Gastrocnemius medialis (tissue), 4 donors: ENCODE measurements at places on chromosomes 5 and 9.

GRCh38 chr9:2817999-2818803 is 25.7 kb downstream of the PUM3 start:
- DNase-seq = no peak

- no peak for DNase-seq
These were observed 335.6 kb downstream of the ZNF608 start for GRCh38 chr5:124410539-124411488.

GRCh38 chr9:21852754-21853153 is 50.3 kb downstream of the MTAP start:
- no peak for DNase-seq

GRCh38 chr9:35453786-35454185 is 36.1 kb upstream of the RUSC2 start:
- no peak for DNase-seq

DNA sequence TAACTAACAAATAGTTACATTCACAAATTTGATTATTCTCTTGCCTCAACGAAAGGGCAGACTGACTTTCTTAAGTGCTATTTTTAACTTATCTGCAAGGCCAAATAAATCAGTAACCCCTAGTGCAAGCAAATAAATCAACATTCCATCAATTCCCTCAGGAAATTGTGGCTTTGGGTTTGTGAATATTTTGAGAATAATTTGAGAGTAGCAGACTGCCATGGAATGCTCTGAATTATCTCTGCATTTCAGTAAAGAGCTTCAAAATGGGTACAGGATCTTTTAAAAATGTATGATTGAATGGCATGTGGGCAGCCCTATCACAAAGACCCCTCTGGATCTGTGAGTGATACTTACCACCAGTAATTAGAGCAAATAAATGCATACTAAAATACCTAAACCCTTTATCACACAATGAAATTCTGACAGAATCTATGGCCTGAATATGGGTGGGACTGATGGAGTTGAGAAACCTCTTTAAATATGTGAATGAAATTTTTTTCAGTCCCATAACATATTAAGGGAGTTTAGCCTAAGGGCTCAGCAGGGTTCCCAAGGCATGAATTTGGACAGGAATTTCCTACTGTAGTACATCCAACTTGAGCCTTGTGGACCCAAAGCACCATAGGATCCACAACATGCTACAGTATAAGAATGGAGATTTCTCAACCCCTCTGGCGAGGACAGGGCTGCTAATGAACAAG is 92.5 kb upstream of the ITGA2 start:
- no peak for DNase-seq

GRCh38 chr9:110101531-110102161 is 106.3 kb downstream of the C9orf152 start:
- DNase-seq = no peak

DNA sequence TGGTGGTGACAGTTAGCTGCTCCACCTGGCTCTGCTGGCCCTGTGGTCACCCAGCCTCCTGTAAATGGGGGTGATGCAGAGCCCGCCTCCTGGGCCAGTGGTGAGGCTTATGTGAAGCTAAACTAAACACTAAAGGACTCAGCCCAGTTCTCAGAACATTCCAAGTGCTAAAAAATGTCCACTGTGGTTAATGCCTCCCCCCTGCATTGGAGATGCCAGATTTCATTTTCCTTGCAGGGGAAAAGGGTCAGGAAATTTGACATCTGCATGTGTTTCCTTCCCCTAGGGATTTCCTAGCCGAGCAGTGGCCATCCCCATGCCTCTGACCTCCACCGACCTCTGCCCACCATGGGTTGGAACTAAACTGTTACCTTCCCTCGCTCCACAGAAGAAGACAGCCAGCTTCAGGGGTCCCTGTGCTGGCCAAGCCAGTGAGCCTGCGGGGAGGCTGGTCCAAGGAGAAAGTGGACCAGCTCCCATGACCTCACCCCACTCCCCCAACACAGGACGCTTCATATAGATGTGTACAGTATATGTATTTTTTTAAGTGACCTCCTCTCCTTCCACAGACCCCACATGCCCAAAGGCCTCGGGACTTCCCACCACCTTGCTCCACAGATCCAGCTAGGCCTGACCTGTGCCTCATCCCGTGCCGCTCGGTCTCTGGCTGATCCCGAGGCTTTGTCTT is 13.0 kb downstream of the CD74 start:
- DNase-seq = no peak

DNA sequence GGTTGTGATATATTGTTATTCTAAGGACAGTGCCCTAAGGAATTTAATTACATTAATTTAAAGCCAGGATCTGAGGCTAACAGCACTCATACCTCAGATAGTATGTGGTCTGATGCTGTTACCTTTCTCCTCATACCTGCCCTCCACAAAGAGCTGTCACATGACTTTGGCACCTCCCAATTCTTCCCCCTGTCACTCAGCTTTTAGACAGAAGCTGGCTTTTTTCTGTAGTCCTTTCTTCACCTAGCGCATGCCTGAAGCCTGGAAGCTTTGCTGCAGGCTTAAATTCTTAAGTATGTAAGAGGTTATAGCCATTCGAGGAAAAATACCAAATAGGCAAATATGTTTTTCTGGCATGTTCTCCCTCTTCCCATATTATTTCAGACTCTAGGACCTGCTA is 61.0 kb upstream of the ADAMTS19 start:
- no peak for DNase-seq

DNA sequence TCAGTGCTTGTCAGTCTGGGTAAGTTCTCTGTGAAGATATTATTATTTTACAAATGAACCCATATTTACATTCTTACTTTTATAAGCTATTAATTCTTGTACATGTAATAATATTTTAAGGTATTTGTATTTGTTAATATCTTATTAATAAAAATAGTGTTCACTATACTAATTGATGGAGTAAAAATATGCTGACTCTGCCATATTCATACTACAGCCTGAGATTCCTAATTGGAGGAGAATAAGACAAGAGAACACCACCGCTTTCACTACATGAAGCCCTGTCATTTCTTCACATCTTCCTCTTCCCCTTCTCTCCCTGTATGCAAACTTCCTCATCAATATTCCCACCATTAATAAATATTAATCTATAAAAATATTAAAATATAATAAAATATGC is 167.6 kb upstream of the TUSC1 start:
- no peak for DNase-seq

DNA sequence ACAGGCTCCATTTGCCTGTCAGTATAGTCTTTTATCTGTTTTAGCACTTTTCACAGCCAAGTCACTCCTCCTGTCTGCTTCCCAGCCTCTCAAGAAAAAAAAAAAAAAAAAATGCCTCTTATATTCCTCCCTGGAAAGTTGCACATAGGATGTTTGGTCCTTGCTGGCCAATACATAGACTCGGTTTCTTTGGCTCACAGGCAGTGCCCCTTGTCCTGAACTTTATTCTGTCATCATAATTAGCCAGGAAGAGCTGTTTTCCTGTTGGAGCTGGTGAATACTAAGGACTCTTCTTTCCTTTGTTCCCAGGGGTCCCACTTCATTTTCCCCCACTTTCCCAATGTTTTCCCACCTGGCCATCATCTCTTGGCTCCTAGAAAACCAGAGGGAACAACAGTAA is 191.2 kb downstream of the NR3C1 start:
- no peak for DNase-seq

- no peak for DNase-seq
These were observed 31.0 kb downstream of the RNF130 start for GRCh38 chr5:180040287-180041214.

DNA sequence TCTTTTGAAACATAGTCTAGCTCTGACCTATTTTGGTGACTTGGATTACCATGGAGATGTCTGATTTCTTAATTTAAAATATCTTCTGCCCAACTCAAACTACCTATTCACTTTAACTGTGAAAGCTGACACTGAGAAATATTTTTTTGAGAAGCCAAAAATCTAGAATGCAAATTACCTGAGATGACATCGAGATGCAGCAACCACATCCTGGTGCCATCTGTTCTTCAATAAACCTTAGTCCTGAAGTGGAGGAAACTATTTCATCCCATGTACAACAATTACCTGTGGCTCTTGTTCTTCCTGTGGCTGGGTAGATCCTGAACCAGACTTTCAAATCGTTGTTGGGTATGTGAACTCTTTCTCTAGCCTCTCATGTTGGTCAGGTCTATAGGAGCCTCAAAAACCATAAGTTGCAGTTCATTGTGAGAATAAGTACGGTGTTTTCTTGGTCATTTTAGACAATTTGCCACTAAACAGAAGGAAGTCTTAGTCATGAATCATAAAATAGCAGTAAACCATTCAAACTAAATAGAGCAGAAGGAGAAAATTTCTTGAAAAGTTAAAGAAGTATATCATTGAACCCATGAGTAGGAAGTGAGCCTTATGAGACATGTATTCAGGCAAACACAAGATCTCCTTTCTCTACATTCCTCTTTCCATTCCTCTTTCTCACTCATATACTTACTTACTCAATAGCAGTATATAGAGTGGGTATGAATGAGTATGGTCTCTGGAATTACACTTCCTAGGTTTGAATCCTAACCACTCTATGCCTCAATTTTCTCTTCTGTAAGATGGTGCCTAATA is 176.0 kb downstream of the HMHB1 start:
- DNase-seq = no peak

DNA sequence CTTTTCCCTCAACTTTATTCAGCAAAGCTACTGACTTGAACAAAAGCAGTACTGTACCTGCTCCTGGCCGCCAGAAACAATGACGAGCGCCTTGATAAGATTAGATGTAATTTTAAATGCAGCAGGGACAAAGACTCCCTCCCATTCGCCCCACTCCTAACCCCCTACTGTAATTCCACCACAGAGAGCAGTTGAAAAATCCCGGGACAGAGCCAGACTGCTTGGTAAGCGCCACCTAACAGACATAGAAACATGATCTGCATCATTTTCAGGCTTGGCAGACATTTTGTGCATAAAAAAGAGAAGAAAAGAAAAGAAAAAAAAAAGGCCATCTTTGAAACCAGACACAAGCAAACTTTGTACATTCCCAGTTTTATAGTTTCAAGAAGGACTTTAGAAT is 81.9 kb downstream of the ISL1 start:
- no peak for DNase-seq

DNA sequence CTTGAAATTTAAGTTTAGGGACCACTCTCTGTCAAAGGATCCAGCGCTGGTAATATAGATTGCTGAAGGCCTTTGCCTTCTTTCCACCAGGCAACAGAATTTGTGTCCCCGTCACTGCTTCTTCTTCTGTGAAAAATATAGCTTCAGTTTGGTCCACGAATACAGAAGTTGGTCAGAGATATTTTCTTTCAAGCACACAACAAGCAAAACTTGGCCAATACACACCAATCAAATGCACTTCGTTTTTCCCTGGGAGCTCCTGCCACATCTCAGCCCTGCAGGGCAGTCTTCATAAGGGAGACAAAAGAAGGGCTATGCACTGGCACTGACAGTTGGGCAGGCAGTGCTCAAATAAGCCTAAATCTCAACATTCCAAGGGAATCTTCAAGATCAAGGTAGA is 22.9 kb downstream of the HAVCR2 start:
- no peak for DNase-seq

- DNase-seq = no peak
These were observed 66.8 kb downstream of the AMBP start for GRCh38 chr9:114011313-114011712.

GRCh38 chr5:134503088-134503936 is 22.2 kb upstream of the JADE2 start:
- peak; percentile 70 for DNase-seq

DNA sequence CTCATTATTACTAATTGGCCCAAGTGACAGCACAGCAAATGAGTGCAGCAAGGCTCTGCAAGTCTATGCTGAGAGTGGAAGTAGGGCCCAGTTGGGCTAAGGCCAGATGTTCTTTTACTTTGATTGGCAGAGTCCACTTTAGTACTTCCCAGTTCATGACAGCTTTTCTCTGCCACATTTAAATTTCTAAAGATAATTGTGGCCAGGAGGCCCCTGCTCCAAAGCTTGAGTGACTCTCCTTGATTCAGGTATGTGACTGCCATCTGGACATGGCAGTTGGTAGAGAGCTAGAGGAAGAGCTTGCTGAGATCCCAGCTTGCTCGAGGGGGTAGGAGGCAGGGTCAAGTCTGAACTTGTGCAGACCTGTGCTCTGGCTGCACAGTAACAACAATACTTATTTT is 154.1 kb downstream of the CARTPT start:
- DNase-seq = no peak

DNA sequence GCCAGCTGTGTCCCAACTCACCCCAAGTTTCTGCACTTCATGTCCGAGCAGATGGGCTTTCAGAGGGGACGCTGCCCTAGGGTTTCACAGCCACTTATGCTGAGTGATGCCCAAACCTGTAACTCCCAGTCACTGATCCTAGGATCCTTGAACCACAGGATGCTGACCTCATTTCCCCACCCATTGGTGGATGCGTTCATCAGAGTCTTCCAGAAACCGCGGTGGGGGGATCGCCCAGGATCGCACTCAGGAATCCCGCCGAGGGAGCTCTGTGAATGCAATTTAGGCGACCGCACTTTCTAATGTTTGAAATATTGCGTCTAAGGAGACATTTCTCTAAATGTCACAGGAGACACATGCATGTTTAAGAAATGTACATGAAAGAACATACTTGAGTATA is 212.3 kb upstream of the IRX4 start:
- DNase-seq = no peak

DNA sequence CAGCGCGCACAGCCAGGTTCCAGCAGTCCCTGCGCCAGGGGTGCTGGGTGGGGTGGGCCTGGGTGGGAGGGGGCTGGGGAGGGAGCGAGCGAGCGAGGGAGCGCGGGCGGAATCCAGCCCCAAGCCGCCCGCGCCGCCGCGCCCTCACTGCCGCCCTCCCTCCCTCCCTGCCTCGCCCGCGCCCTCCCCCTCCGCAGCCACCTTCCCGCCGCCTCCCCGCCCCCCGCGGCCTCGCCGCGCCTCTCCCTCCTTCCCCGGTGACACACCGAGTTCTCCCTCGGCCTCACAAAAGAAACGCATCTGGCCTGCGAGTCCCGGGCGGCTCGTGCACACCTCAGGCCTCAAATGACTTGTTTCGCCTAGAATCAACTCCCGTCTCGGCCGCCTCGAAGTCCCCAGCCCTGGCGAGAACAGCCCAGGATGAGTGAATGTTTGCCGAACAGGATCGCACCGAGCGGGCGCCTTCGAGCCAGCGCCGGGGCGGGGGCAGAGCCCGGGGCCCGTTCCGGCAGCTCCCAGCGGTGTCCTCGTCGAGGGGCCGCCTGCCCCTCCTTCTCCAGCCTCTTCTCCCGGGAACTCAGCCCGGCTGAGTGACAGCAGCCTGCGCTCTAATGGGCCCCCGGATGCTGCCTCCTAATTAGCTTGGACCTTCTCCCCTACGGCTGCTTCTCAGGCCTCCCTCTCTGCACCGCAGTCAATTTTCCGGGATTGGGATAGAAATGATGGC is 371 bp upstream of the PITX1 start:
- DNase-seq = no peak

DNA sequence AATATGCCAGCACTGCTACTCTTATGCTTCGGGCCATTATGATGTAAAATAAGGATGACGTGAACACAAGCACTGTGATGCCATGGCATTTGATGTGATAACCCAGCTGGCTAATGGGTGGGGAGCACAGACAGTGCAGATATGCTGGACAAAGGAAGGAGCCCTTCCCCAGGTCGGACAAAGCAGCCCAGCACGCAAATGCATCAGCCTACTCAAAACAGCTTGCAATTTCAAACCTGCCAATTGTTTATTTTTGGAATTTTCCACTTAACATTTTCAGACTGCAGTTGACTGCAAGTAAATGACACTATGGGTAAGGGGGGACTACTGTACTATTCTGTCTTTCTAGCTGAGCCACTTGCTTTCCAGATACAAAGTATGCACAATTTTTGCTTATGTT is 181.3 kb downstream of the DCP2 start:
- no peak for DNase-seq
